Neural crest cell (in vitro differentiated cells): ENCODE measurements at places on chromosomes 4 and X. TPM values are rescaled to one million over a fixed set of nuclear protein-coding genes. Genes with fewer than 3 reads are reported as not detected.

Gene ZNF630
- total RNA-seq = 1.7 and 2.1 TPM in 2 replicates

Gene MAGEE2
- not detected in 2 replicates for total RNA-seq

GRCh38 chrX:79412972-79413371, 45.8 kb upstream of the ITM2A start:
- H3K27ac ChIP-seq = no peak overlapping the region
- H3K4me3 ChIP-seq = no peak overlapping the region
- H3K36me3 ChIP-seq = no peaks in the 10 kb centered on the region
- H3K27me3 ChIP-seq = no peaks in the 10 kb centered on the region
- no peaks in the 10 kb centered on the region for H3K4me1 ChIP-seq

- H3K4me3 ChIP-seq = no peak overlapping the region
- peaks cover 19% of the 10 kb centered on the region for H3K4me1 ChIP-seq
- no peak overlapping the region for H3K27ac ChIP-seq
- H3K36me3 ChIP-seq = no peaks in the 10 kb centered on the region
Observed at GRCh38 chr4:8837181-8837841, 34.3 kb downstream of the HMX1 start.

DNA sequence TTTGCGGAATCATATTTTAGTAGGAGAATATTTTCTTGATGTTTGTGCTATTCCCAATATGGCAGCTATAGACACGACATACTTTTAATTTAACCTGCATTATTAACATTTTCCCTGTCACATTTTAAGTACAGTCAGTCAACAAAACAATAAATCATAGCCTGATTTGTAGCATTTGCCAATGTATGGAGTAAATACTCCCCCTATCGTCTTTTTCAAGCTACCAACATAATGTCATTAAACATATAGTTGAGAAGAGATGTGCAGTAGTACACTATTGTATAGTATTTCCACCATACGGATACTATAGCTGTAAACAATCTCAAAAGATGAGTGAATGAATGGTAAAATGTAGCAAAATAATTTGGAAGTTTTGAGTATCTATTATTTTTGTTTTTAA, 303.7 kb upstream of the MAGEB2 start:
- no peak for DNase-seq
- H3K27me3 ChIP-seq = no peaks in the 10 kb centered on the region
- H3K4me3 ChIP-seq = no peak overlapping the region
- no peaks in the 10 kb centered on the region for H3K4me1 ChIP-seq
- H3K36me3 ChIP-seq = no peaks in the 10 kb centered on the region
- no peak overlapping the region for H3K27ac ChIP-seq

DNA sequence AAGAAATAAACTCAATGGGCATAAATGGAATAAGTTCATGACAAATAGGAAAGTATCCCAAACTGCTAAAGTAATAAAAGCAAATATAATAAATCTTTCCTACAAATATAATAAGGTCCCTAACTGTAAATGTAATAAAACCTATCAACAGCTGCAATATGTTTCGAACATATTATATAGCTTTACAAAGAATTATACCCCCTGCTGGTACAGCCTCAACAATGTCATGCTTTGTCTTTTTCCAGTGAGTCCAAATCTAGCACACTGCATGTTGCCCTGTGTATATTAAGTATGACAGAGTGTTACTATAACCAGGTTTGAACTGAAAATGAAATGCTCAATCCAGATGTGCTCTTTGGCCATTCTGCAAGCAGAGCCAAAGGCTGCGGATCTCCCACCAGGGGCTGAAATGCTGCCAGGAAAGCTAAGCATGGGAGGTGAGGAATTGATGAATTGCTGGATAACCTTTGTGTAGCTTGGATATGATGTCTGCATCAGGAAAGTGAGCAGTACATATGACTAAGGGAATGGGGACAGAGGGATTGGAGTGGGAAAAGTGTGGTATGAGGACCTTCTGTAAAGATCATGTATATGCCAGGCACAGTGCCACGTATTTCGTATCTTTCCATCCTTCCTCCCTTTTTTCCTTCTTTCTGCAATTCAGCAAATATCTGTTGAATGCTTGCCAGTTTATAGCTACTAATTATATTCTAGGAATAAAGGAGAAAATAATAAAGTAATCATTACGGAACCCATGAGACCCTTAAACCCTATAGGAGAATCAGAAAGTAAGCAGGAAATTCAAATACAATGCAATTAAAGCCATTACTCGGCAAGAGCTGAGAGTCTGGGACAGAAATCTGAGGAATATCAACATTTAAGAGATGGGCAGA, 954.6 kb upstream of the LCORL start:
- no peaks in the 10 kb centered on the region for H3K36me3 ChIP-seq
- no peaks in the 10 kb centered on the region for H3K27me3 ChIP-seq
- H3K4me1 ChIP-seq = no peaks in the 10 kb centered on the region

DNA sequence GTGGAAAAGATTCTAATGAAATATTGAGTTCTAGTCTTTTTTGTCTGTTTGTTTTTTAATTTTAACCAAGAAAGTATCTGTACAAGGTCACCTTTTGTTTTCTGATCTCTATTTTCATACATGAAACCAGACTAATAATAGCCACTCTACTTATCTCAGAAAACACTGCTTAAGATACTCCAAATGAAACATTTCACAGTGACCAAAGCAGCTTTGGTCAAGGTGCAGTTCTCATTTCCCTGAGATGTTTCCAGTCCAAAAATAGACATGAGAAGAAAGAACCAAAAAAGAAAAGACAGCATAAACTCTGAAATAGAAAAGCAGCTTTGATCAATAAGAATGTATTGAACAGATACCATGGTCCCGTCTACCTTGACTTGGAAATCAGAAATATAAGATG, 782.8 kb downstream of the RAB28 start:
- H3K4me1 ChIP-seq = no peaks in the 10 kb centered on the region
- no peak overlapping the region for H3K27ac ChIP-seq
- H3K27me3 ChIP-seq = peaks cover 8% of the 10 kb centered on the region
- DNase-seq = no peak

Gene FGF5
- not detected in 2 replicates for total RNA-seq
